ENCODE measurements at places on chromosomes 11 and 22.

GRCh38 chr11:10641177-10641911 lies 52.2 kb downstream of the IRAG1 start:
- peak; percentile 67 for DNase-seq

DNA sequence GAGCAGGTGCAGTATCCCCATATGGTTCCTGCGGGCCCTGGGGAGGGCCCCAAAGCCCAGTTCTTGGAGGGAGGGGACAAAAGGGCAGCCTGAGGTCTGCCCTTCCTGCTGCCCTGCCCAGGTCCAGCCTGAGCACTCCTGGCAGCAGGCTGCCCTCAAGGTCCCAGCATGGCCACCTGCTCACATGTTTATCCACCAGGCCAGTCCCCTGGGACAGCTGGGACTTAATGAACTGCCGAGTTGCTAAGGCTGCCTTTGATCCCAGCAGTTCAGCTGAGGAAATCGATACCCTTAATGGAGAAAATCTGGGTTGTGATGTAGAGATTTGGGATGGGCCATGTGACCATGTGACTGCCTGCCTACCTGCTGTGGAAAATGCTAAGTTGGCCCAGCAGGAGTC lies 146.2 kb downstream of the TRIM29 start:
- DNase-seq: no peak

- no peak for DNase-seq
Measured at GRCh38 chr11:133234883-133235282, 297.4 kb downstream of the OPCML start.

- DNase-seq: no peak
Measured at GRCh38 chr11:92735039-92735438, 234.4 kb upstream of the MTNR1B start.

DNA sequence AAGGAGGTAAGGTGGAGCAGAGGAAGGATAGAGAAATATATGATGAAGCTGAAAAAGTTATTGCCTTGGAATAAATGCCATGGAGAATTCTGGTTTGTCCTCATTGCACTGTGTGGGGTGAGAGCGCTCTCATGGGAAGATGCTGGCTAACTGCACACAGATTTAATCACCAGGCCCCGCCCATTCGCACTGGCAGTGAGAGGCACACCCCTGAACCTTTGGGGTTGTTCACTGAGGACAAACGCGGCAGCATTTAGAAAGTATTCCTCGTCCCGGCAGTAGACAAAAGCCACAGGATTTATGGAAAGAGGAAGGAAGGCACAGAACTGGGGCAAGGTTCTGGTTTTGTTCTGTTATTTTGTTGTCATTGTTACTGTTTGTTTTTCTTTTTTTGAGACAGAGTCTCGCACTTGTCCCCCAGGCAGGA lies 70.2 kb downstream of the MED15 start:
- no peak for DNase-seq

GRCh38 chr11:129300099-129300498 lies 75.5 kb upstream of the BARX2 start:
- DNase-seq: no peak

DNA sequence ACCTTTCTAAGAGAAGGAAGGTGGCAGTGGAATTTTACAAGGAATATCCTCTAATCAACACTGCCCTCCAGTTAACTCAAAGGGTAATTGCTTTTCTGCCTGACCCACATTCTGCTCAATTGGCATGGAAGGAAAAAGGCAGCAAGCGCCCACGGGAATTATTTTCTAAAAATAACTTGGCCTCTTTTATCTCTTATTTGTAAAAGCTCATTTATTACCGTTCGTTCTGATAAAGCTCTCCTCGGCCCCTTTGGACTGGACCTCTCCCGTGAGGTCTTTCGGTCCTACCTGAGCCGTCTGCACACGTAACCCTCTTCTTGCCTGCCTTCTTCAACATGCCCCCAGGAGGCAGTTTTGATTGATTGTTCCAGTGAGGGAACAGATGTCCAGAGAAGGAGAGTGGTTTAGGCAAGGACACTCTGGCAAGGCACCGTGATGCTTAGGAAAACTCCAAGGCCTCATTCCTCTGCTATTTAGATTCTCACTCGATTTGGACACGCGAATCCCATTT lies 53.2 kb upstream of the CRTAM start:
- no peak for DNase-seq

GRCh38 chr22:22877523-22878210 lies 9.9 kb upstream of the IGLL5 start:
- peak; percentile 40 for DNase-seq

GRCh38 chr11:70466154-70466553 lies 67.8 kb downstream of the CTTN start:
- DNase-seq: no peak
